ENCODE measurements at places on chromosomes 4 and X.

DNA sequence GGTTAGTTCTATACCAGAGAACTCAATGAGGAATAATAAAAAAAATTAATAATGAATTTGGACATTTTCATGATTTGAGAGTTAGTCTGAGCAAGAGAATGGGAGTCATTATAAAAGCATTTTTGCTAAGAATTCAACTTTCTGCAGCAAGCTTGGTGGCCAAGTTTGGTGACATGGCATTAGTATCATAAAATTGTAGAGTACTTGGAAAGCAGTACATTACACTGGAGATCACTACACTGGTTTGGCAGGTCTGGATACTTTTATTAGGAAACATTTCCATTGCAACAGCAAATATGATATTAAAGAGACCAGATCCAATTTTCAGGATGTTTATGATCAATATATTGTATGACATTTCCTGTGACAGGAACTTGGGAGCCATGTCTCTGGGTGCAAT, 249.1 kb upstream of the INTU start:
- no peak for DNase-seq

DNA sequence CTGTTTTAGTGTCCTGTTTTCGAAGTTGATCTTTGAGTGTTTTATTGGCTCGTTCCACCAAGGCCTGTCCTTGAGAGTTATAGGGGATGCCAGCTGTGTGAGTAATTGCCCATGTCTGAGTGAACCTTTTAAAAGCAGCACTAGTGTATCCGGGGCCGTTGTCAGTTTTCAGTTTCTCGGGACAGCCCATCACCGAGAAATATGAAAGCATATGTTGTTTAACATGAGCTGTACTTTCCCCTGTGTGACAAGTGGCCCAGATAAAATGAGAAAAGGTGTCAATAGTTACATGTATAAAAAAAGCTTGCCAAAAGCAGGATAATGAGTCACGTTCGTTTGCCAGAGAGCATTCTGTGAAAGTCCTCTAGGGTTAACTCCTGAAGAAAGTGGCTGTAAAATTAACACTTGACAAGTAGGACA, 48.6 kb upstream of the RASSF6 start:
- DNase-seq = no peak

- DNase-seq = no peak
Observed at GRCh38 chr4:10460313-10461047, 3.3 kb upstream of the ZNF518B start.

GRCh38 chr4:39741401-39741800, 43.5 kb downstream of the UBE2K start:
- DNase-seq = no peak
